ENCODE measurements at places on chromosomes 5 and 9.

DNA sequence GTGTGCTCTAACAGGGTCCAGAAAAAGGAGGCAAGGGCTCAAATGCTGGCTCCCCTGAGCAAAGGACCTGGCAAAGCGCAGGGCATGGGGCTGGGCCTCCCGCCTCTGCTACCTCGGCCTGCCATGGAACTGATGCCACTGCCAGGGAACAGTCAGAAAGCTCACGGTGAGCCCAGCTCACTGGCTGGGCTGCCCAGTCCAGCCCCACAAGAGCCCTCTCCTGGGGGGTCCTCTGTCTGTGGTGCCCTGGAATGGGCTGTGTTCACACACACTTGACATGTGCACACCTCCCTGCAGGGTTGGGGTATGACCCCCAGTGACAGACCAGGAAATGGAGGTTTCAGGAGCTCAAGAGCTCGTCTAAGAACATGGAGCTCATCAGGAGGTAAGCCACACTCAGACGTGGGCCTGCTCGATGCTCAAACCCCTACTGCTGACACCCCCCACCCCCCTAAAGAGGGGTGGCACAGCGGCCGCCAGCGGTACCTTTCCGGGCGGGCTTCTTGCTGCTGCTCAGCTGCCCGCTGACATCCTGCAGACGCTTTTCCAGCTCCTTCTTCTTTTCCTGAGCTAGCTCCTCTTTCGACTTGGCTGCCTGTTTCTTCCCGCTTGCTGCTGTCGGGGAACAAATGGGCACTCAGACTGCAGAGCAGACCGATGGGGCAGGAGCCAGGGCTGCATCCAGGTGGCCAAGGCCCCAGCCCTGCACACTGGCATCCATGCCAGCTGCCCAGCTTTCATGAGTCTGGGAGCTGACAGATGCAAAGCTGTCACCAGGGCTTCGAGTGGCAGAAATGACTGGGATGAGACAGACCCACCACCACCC lies 9.1 kb downstream of the BRD3OS start:
- H3K27me3 ChIP-seq = no peaks in the 10 kb centered on the region
- H3K36me3 ChIP-seq = peaks cover 81% of the 10 kb centered on the region
- no peak overlapping the region for H3K4me3 ChIP-seq
- H3K27ac ChIP-seq = no peak overlapping the region
- H3K4me1 ChIP-seq = no peaks in the 10 kb centered on the region

GRCh38 chr5:6423327-6424109 lies 25.1 kb upstream of the UBE2QL1 start:
- H3K36me3 ChIP-seq = no peaks in the 10 kb centered on the region
- H3K4me1 ChIP-seq = peaks cover 21% of the 10 kb centered on the region
- H3K27me3 ChIP-seq = no peaks in the 10 kb centered on the region
- H3K27ac ChIP-seq = no peak overlapping the region

- no peak overlapping the region for H3K4me3 ChIP-seq
- no peaks in the 10 kb centered on the region for H3K4me1 ChIP-seq
- no peak for DNase-seq
- no peaks in the 10 kb centered on the region for H3K27me3 ChIP-seq
- no peak overlapping the region for H3K27ac ChIP-seq
Observed at GRCh38 chr5:35987776-35988175, 3.4 kb downstream of the UGT3A1 start.

GRCh38 chr5:68265347-68265746 lies 49.8 kb downstream of the PIK3R1 start:
- no peaks in the 10 kb centered on the region for H3K27me3 ChIP-seq
- peaks cover 62% of the 10 kb centered on the region for H3K4me1 ChIP-seq
- no peak for DNase-seq
- H3K36me3 ChIP-seq = no peaks in the 10 kb centered on the region
- H3K4me3 ChIP-seq = no peak overlapping the region
- H3K27ac ChIP-seq = no peak overlapping the region

DNA sequence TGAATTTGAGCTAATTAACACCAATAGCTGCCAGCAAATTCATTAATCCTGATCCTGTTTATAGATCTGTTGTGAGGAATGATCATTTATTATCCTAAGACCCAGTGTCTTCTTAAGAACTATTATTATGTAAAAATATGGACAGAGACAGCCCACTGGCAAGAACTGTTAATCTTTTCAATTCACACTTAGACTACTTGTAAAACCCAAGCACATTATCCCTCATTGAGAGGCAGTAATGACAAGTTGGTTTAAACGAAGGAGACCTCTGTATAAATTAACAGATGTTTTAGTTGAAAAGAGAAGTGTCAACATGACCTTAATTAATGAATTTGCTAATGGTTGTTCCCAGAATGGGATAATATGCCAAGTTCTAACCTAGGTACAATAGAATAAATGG lies 270.3 kb upstream of the IZUMO3 start:
- H3K36me3 ChIP-seq = no peaks in the 10 kb centered on the region
- no peak for DNase-seq
- no peaks in the 10 kb centered on the region for H3K4me1 ChIP-seq
- no peak overlapping the region for H3K4me3 ChIP-seq

- no peaks in the 10 kb centered on the region for H3K27me3 ChIP-seq
- H3K36me3 ChIP-seq = no peaks in the 10 kb centered on the region
- no peak overlapping the region for H3K4me3 ChIP-seq
- DNase-seq = no peak
- no peak overlapping the region for H3K27ac ChIP-seq
- H3K4me1 ChIP-seq = no peaks in the 10 kb centered on the region
Observed at GRCh38 chr5:18023986-18024385, 389.7 kb downstream of the TAF11L14 start.

DNA sequence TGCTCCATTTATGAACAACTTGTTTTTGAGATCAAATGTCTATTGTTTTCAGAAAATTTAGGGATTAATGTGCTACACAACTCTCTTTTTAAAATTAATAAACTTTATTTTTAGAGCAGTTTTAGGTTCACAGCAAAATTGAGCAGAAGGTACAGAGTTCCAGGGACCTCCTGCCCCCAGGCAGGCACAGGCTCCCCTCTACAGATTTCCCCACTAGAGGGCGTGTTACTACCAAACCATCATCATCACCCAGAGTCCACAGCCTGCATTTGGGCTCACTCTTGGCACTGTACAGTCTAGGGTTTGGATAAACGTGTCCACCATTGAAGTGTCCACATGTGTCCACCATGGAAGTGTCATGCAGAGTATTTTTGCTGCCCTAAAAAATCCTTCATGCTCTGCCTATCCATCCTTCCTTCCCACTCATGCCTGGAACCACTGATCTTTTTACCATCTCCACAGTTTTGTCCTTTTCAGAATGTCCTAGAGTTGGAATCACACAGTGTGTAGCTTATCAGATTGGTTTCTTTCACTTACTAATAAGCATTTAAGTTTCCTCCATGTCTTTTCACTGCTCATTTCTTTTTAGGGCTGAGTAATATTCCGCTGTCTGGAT lies 61.7 kb downstream of the MRPL36 start:
- no peaks in the 10 kb centered on the region for H3K36me3 ChIP-seq
- no peaks in the 10 kb centered on the region for H3K4me1 ChIP-seq
- H3K27me3 ChIP-seq = peaks cover 26% of the 10 kb centered on the region
- peak; percentile 53 for DNase-seq

DNA sequence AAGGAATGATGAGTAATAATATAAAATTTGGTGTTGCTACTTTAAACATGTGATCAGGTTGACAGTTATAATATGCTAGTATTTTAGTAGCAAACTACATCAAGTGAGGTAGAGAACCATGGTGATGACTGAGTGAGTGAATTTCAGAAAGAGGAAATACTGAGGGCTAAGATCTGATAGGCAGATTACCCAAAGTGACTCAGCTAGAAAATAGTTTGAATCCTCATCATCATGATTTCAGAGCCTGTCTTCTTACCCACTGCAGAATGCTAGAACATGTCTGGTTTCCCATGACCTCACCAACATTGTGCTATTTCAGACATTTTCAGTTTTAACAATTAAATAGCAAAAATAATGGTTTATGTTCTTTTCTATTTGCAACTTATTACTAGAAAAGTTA lies 602.1 kb downstream of the TAF11L14 start:
- no peaks in the 10 kb centered on the region for H3K36me3 ChIP-seq
- H3K27me3 ChIP-seq = no peaks in the 10 kb centered on the region
- H3K4me3 ChIP-seq = no peak overlapping the region

DNA sequence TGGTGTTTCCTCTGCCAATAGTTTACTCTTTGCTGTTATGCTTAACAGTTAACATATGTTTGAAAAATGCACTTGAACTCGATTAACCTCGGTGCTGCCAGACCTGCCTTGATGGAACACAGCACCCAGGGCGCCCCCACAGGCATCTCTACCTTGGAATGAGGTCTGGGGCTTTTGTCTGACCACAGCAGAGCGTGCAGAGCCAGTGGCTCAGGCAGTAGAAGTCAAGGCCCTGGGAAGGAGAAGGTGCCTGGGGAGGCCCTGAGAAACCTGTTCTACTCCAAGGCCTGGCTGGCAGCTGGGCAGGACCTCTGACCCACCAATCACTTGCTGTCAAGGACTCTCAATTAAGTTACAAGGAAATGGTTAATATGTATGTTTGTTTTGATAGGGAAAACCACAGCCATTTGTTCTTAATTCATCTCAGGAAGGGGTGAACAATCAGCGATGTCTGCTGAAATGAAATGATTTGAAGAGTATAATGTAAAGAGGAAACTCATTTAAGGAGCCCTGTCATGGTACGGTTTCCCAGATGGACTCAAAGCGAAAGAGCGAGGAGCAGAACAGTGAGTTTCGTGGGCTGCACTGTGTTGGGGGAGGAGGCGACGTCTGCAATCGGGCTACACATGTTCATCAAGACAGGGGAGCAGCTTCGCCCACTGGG lies 21.9 kb downstream of the MACROH2A1 start:
- no peak overlapping the region for H3K27ac ChIP-seq

GRCh38 chr5:173572431-173573125 lies 43.9 kb downstream of the BOD1 start:
- no peak overlapping the region for H3K4me3 ChIP-seq
- H3K4me1 ChIP-seq = no peaks in the 10 kb centered on the region
- no peak overlapping the region for H3K27ac ChIP-seq
- no peaks in the 10 kb centered on the region for H3K27me3 ChIP-seq

- no peak overlapping the region for H3K27ac ChIP-seq
- no peak for DNase-seq
- no peaks in the 10 kb centered on the region for H3K36me3 ChIP-seq
- no peaks in the 10 kb centered on the region for H3K27me3 ChIP-seq
- H3K4me3 ChIP-seq = no peak overlapping the region
- H3K4me1 ChIP-seq = no peaks in the 10 kb centered on the region
Observed at GRCh38 chr5:180380441-180380840, 27.3 kb upstream of the GFPT2 start.

DNA sequence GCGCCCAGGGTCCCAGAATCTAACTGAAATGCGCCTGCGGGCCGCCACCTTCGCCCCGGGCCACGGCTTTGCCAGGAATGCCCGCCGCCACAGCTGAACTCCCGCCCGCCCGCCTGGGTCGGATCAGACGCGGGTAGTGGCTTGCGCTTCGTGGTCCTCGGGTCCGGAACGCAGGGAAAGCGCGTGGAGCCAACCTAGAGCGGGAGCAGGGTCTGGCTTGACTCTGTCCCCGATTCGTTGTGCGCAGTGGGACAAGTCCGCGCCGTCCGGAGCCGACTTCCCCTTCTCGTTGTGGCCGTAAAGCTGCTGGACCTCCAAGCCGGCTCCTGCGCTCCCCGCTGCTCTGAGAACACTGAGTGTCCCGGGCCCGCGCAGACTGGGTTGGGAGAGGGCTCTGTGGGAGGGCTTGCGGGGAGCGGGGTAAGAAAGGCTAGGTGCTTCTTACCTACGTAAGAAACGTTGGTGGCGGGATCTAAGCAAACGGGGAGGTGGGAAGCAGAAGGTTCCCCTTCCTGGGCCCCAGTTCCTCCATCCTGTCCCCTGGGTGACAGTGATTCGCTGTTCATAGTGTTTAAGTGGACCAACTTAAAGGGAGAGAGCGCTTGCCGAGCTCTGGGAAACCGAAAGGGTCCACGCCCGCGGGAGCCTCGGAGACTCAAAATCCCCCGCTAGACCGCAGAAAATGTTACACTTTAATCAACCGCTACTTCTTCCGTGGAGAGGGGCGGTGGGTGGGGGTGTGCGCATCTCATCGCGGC lies 4.4 kb upstream of the FOXE1 start:
- H3K27ac ChIP-seq = no peak overlapping the region
- peaks cover 97% of the 10 kb centered on the region for H3K27me3 ChIP-seq
- H3K4me3 ChIP-seq = no peak overlapping the region

- no peaks in the 10 kb centered on the region for H3K4me1 ChIP-seq
- no peak overlapping the region for H3K27ac ChIP-seq
- H3K4me3 ChIP-seq = no peak overlapping the region
- H3K36me3 ChIP-seq = peaks cover 19% of the 10 kb centered on the region
- no peak for DNase-seq
Observed at GRCh38 chr9:110942522-110942921, 95.7 kb downstream of the LPAR1 start.

GRCh38 chr5:75664979-75665378 lies 52.3 kb downstream of the POC5 start:
- H3K27ac ChIP-seq = no peak overlapping the region
- no peak overlapping the region for H3K4me3 ChIP-seq
- H3K36me3 ChIP-seq = no peaks in the 10 kb centered on the region
- no peaks in the 10 kb centered on the region for H3K4me1 ChIP-seq
- no peak for DNase-seq

- no peaks in the 10 kb centered on the region for H3K27me3 ChIP-seq
- H3K4me1 ChIP-seq = no peaks in the 10 kb centered on the region
- no peaks in the 10 kb centered on the region for H3K36me3 ChIP-seq
- DNase-seq = no peak
- H3K27ac ChIP-seq = no peak overlapping the region
- no peak overlapping the region for H3K4me3 ChIP-seq
Observed at GRCh38 chr5:158852622-158853021, 247.1 kb downstream of the EBF1 start.

DNA sequence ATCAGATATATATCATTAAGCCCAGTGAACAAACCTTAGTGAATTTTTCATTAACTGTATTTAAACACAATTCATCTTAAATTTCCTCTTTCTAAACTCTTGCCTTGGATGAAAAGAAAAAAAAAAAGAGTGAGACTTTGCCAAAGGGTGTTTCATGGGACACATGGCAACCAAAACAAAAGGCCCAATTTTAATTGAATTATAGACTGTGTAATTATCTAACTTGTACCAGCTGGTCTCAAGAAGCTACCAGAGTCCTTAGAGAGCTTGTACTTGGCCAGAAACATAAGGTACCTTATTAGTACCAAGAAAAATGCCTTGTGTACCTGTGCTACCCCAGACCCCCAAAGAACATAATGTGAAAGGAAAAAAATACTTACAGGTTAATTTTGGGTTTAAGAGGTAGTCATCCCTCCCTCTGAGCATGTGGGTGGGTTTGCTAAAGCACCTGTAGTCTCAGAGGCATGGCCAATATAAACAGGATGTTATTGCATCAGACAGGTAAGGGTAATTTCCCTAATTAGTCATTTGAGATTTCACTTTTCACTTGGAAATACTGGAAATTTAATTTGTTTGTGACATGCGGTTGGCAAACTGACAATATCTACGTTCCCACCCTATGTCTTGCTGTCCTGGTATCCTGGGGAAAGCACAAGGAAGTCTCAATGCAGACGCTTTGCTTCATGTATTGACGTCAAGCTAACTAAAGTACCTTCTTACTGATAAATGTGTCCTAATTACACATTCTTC lies 90.1 kb downstream of the SNCAIP start:
- H3K4me1 ChIP-seq = no peaks in the 10 kb centered on the region
- no peak for DNase-seq
- H3K27ac ChIP-seq = no peak overlapping the region
- no peaks in the 10 kb centered on the region for H3K36me3 ChIP-seq

- no peaks in the 10 kb centered on the region for H3K36me3 ChIP-seq
- no peak overlapping the region for H3K27ac ChIP-seq
- no peaks in the 10 kb centered on the region for H3K4me1 ChIP-seq
Observed at GRCh38 chr5:89069591-89069990, 186.6 kb upstream of the MEF2C start.

GRCh38 chr5:116404792-116405191 lies 169.8 kb downstream of the SEMA6A start:
- H3K4me3 ChIP-seq = no peak overlapping the region
- no peak for DNase-seq
- H3K4me1 ChIP-seq = no peaks in the 10 kb centered on the region
- H3K27me3 ChIP-seq = no peaks in the 10 kb centered on the region
- no peak overlapping the region for H3K27ac ChIP-seq
- H3K36me3 ChIP-seq = no peaks in the 10 kb centered on the region

Measured in A673 (cell line).